ENCODE measurements at places on chromosomes 3 and 15.

DNA sequence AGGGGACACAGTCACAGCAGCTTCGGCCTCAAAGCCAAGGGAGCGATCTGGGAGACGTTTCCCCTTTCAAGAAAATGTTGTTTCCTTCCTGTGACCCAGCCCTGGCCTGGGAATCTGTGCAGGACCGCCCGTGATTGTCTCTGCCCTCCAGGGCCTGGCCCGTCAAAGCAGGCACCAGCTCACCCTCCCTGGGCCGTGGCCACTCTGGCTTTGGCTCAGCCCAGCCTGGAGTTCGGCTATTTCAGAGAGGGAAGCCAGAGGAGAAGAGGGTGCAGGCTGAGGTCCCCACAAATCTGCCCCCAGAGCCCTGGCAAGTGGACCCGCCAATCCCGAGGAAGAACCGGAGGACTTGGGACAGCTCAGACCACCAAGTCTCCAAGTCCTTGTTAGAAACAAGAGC is 12.7 kb downstream of the GATA2 start:
- DNase-seq, result no peak

GRCh38 chr3:72791161-72791560 is 57.1 kb downstream of the SHQ1 start:
- DNase-seq, result no peak

DNA sequence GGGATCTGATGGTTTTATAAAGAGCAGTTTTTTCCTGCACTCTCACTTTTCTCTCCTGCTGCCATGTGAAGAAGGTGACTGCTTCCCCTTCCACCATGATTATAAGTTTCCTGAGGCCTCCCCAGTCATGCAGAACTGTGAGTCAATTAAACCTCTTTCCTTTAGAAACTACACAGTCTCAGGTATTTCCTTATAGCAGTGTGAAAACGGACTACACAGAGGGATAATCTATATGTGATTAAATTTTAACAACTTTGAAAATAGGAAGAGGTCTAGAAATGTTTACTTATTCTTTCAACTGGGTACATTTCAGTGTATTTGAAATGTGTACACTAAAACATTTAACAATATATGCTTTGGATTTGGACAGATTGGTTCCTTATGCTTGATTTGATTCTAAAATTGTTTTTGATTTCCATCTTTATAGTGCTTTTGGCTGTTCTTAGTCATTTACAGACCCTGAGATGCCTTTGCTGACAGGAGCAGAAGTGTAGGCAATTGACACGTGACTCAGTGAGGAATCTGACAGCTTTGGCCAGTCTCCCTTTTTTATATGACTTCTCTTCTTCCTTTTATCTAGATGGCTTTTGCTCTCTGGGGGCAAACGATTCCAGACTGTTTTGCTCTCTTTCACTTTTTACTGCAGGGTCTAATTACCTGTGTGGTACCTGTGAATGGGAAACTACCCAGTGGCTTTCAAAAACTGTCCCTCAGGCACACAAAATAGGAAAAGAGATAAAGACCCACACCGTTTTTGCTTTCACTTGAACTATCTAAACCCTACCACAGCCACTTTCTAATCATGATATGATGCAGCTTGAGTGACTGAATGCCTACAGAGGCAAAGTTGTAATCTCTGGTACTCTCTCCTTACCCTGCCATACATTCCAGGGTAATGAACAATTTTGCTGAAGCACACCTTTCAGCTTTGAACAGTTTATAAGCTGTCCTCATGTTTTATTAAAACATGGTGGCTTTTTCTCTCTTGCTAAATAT is 422.6 kb downstream of the ROBO1 start:
- no peak for DNase-seq

- DNase-seq, result no peak
These were observed 79.6 kb upstream of the DCBLD2 start for GRCh38 chr3:98980915-98981596.

DNA sequence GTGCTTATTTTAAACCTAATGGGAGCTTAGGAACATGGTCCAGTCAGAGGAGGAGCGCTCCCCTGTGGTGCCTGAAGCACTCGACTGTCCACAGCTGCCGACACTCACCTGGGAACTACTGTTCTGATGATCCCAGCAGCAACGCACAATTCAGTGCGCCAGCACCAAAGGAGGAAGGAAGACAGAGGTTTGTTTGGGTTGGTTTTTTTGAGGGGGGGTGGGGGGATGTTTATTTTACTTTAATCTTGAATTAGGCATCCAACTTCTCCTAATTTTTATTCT is 48.8 kb upstream of the VGLL4 start:
- no peak for DNase-seq

DNA sequence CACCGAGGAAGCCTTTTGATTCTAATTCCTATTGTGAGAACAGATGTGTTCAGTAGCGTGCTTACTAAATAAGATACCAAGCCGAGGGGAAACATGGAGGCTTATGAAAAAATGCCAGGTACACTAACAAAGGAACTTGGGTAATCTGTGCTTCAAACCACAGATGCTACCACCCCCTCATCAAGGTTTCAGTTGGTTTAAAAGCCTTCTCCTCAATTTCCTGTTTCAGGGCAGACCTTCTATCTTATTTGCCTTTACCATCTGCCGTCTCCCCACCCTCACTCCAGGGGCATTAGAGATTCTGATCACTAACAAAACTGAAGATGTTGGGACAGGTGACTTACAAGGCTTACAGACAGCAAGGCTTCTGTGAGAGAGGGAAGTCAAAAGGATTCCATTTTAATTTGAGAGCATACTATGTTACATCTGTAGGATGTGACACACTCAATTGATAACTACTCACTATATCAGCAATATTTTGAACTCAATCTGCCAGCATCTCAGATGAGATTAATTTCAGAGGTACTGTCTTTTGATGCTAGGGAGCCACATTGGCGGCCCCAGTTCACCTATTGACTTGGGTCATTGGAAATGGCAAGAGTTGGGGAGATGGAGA is 60.6 kb upstream of the PLCL2 start:
- no peak for DNase-seq

- peak; percentile 55 for DNase-seq
These were observed at the start of gene CTXND1 for GRCh38 chr15:80252121-80252518. Gene CTXND1 (minus strand): TSS chr15:80252213. CDS start chr15:80201949, 50,264 bp downstream.

DNA sequence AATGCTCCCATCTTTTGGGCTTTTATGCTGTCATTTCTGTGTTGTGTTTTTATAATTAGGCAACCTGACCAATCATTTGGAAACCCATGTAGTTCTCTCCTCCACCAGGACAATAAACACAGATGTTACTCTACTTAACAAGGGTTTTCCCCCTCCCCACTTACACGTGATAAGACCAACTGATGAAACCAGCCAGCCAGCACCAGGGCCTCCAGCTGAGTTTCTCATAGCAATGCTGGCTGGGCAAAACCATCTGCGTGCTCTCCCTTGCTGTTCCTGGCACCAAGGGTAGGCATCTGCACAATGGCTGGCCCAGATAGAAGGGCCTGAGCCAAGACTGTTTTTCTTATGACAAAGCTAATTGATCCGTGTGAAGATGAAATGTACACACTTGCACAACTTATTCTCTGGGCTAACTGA is 310.4 kb downstream of the PLCL2 start:
- DNase-seq, result no peak

GRCh38 chr15:75952525-75952924 is 48.8 kb downstream of the FBXO22 start:
- DNase-seq, result no peak

GRCh38 chr3:61134532-61134931 is 116.7 kb downstream of the FHIT start:
- no peak for DNase-seq

DNA sequence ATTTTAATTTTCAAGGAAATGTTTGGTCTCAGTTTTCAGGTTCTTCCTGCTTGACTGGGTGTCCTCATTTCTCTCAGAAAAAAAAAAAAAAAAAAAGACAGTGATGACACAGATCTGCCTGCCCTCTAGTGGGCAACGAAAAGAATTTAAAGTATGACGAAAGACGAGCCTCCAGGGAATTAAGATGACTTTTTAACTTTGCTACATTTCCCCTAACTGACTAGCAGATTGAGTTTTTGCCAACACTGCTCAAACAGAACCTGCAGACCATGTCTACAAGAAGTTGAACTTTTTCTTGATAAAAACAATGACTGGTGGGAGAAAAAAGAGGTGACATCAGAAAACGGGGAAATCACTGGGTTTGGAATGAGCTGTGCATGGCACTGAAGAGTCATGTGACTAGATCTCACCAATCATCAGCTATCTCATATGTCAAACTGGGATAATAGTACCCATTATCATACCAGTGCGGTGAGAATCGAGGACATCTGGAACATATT is 40.8 kb downstream of the EOMES start:
- no peak for DNase-seq

GRCh38 chr3:125103406-125103805 is 47.6 kb upstream of the HEG1 start:
- no peak for DNase-seq

GRCh38 chr3:126664591-126665214 is 9.8 kb upstream of the TXNRD3 start:
- no peak for DNase-seq

- no peak for DNase-seq
These were observed 633.7 kb upstream of the SUCLG2 start for GRCh38 chr3:68288085-68288484.

- no peak for DNase-seq
These were observed 324.6 kb downstream of the MFSD1 start for GRCh38 chr3:159126261-159127020.

- DNase-seq, result no peak
These were observed 71.5 kb downstream of the TRPC1 start for GRCh38 chr3:142795332-142795731.

DNA sequence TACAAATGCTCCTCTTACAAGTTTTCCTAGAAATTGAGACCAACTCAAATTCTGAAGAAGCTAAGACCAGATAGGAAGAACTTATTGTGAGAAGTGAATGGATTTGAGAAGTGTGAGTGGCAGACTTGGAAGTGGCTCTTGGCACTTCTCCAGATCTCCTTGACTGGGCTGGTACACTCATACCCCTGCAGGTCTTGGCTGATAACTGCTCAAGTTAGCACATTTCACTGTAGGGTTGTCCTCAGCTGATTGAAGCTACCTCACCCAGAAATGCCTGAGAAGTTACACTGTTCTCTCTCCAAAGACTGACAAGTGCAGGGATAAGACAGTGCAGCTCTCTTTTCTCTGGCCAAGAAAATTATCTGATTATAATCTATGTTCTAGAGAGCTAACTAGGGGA is 16.5 kb upstream of the CLDN1 start:
- no peak for DNase-seq

- DNase-seq, result peak; percentile 78
These were observed 5.0 kb downstream of the PTH1R start for GRCh38 chr3:46882377-46883053.

DNA sequence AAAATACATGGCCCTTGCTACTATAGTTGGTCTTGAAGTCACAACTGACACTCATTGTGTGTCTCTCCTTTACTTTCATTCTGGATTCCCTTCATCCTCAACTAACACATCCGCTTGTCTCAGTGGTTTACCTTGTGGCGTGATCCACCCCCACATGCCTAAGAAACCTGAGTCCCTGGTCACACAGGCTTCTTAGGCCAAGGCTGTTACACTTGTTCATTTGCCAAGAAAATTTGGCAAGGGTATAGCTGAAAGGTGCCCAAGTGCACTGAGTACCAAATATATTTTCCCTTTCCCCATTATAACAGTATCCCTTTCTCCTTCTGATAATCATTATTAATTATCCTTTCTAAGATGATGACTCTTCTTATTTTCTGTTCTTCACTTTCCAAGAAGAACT is 207.6 kb upstream of the STAC start:
- no peak for DNase-seq

DNA sequence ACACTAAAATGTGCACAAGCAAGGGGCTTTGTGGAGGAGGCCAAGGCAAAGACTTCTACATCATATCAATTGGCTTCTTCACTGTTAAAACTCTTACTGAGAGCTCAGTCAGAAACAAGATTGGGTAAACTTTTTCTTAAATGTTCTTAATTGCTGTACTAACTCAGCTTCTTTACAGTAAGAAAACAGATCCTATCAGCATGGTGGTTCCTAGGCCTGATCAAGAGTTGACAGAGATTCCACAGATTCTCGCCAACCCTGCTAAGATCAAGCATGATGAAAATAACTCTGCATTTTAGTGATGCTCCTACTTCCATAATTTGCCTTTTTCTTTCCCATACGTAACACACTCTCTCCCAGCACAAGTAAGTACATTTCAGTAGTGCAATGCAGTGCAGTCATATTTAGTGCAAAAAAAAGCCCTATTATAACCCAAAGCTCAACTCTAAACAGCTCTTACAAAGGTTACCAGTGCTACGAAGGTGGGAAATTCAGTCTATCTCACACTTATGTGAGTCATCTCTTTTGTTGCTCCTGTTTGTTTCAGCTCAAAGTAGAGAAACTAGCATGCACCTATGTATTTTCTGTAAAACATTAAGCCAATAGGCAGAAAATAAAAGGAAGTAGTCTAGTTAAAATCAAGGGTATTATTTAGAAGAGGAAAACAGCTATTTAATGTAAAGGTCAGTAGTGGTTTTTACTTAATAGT is 29.9 kb downstream of the TIGIT start:
- no peak for DNase-seq

- DNase-seq, result no peak
These were observed 149.6 kb downstream of the MAGI1 start for GRCh38 chr3:65888980-65889706.

GRCh38 chr3:9902372-9903237 is at the start of gene IL17RE:
Gene IL17RE (plus strand): TSS chr3:9902848. CDS start chr3:9902933, 85 bp downstream.
- DNase-seq, result no peak

GRCh38 chr3:161354554-161354953 is 16.8 kb downstream of the SPTSSB start:
- no peak for DNase-seq

DNA sequence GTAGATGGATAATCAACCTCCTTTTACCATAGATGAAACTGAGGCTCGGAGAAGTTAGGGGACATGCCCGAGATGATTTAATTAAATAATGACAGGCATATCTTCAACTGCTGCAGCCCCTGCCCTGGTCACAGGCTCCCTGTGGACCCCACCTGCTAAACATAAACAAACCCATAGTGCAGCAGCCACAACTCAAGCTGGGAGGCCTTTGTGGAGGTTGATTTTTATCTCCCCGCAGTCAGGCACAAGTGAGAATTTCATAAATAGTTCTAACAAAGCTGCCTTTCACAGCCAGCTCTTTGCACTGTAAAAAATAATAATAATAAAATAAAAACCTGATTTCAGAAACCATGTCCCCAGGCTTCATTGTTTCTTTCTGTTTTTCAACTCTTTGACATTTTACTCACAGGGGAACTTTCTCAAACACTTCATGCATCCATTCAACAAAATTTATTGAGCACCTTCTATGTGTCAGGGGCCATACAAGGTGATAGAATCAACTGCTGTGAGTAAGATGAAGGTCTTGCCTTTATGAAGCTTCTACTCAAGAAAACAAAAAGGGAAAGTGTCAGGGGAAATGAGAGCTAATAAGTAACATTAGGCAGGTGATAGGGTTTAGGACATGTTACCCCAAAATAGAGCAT is 393.6 kb upstream of the PROK2 start:
- no peak for DNase-seq

GRCh38 chr3:152942366-152942765 is 107.4 kb downstream of the P2RY1 start:
- no peak for DNase-seq

DNA sequence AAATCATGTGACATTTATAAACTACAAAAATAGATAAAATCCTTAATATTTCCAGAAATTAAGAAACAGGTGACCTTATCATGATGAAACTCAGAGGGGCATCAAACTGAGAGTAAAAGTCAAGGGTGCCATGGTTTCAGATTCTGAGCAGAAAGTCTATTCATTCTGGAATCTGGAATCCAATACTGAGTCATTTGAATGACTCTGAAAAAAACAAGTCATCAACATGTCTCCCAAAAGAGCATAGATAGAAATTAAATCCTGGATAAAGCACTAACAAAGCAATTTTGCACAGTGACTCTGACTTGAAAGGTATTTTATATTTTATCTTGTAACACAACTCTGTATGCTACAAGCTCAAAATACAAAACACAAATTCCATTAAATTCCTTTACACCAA is 23.4 kb downstream of the STAC start:
- no peak for DNase-seq

Measured in H1 (cell line).